Activated gamma-delta T cell (primary cell): ENCODE measurements at places on chromosomes 2 and 18.

GRCh38 chr2:98489971-98490962 lies 45.6 kb downstream of the INPP4A start:
- no peak for DNase-seq

GRCh38 chr18:79819064-79819967 lies 21.6 kb downstream of the KCNG2 start:
- no peak for DNase-seq

DNA sequence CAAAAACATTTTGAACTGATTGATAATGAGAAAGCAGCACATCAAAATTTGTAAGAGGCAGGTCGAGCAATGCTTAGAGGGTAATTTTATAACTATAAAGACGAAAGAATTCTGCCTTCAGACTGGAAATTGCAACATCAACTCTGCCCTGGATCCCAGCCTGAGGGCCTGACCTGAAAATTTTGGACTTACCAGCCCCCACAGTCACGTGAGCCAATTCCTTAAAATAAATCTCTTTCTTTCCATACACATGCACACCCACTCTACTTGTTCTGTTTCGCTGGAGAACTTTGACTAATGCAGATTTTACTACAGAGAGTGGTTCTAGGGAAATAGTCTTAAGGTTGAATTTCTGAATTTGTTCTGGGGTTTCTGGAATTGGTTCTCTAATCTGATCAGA lies 14.6 kb upstream of the ACOXL start:
- DNase-seq = no peak

- DNase-seq = no peak
Measured at GRCh38 chr18:9826685-9827084, 59.1 kb upstream of the TXNDC2 start.

DNA sequence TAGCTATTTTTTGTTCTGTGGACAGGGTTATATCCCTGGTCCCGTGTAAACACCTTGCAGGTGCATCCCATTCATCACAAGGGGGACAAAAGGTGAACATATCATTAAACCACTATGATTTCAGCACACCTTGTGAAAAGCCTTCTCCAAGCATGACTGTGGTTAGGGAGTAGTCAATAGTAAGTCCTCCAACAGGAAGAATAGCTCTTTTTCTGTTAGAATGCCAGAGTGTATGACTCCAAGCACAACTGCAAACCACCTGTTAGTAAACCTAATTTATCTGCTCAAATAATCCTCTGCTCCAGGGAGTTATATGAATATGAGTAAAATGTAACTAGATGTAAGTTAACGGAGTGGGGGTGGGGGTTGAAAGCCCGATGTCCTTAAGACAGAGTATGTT lies 240.5 kb downstream of the AGPS start:
- DNase-seq = no peak

GRCh38 chr2:152089238-152089637 lies 9.6 kb downstream of the CACNB4 start:
- no peak for DNase-seq

- DNase-seq = no peak
Measured at GRCh38 chr2:126359494-126359893, 296.5 kb upstream of the GYPC start.

DNA sequence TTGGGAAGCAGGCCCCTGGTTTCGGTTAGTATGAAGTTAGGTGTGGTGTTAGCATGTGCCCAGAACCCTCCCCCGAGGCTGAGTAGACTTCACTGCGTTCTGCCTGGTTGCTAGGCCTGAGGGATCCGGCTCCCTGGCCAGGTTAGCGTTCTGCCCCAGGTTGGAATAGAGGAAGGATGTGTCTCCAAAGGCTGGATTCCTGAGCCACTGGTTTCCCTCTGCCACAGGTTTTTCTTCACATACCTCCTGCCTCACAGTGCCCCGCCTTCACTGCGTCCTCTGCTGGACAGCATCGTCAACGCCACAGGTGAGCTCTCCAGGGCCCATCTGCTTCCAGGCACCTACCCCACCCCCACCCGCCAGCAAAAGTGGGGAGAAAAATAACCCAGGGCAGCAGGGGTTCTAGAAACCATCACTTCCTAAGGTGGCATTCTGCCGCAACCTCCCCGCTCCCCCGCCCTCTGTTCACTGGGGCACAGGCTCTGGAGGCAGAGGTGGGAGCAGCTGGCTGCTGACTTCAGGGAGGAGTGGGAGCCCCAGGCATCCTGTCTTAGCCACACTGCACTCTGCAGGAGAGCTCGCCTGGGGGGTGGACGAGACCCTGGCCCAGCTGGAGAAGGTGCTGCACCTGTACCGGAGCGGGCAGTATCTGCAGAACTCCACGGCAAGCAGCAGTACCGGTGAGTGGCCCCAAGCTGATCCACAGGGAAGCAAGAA lies 7.1 kb downstream of the PKDCC start:
- no peak for DNase-seq

GRCh38 chr2:226123300-226123699 lies 676.3 kb downstream of the IRS1 start:
- no peak for DNase-seq

GRCh38 chr2:45826884-45827635 lies 175.6 kb downstream of the PRKCE start:
- DNase-seq = no peak

DNA sequence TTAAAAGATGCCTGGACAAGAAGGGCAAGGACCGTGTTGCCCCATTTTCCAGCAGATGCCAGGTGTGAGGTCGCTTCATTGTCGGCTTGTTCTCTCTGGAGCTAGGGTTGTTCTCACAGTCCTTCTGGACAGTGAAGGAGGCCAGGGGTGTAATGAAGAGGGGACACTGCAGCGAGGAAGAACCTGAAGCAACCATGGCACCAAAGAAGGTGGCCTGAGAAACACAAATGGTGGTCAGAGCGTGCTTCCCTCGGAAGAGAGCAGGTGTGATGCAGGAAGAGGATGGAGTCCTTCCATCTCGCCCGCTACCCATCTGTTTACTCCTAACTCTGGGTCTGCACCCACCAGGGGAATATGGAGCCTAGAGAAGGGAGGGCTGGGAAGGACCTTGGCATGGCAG lies 50.3 kb upstream of the TWIST2 start:
- no peak for DNase-seq

GRCh38 chr2:1758171-1758570 lies 13.9 kb upstream of the PXDN start:
- no peak for DNase-seq

GRCh38 chr18:76188097-76188496 lies 306.9 kb downstream of the ZNF516 start:
- DNase-seq = no peak

DNA sequence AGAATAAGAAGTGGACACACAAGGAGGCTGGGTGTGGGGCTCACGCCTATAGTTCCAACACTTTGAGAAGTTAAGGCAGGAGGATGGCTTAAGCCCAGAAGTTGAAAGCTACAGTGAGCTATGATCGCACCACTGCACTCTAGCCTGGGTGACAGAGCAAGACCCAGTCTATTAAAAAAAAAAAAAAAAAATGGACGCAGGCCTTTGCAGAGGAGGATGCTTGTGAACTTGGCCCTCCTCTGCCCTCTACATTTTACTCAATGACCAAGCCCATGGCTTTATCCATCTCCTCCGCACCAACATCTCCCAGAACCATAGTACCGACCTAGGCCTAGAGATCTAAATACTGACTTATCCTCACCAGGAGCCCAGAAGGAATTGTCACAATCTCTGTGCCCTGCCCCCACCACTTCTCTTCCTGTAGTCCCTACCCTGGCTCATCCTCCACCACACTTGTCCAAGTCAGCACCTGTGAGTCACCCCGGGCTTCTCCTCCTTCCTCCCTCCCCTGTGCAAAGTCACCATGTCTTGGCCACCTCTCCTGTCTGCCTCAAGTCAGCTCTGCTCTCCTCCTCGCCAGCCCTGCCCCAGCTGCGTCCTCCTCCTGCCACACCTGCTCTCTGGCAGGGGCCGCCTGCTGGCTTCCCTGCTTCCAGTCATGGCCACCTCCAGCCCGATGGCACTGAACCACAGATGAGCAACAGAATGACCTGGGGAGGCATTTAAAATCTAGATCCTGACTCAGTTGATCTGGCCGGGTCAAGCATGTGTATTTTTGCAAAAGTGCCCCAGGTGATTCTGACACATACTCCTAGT lies 35.8 kb upstream of the ASPRV1 start:
- no peak for DNase-seq

DNA sequence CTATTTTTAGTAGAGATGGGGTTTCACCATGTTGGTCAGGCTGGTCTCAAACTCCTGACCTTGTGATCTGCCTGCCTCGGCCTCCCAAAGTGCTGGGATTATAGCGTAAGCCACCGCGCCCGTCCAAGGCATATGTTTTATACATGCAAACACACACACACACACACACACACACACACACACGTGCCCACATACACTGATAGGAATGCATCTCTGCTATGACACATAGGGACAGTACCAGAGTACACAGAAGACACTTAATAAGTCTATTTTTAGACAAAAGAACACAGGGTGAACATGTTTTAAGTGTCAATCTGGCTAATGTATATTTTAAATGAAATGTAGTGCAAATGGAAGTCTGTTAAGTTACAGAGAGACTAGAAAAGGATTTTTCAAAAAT lies 10.7 kb upstream of the RNF103 start:
- no peak for DNase-seq

DNA sequence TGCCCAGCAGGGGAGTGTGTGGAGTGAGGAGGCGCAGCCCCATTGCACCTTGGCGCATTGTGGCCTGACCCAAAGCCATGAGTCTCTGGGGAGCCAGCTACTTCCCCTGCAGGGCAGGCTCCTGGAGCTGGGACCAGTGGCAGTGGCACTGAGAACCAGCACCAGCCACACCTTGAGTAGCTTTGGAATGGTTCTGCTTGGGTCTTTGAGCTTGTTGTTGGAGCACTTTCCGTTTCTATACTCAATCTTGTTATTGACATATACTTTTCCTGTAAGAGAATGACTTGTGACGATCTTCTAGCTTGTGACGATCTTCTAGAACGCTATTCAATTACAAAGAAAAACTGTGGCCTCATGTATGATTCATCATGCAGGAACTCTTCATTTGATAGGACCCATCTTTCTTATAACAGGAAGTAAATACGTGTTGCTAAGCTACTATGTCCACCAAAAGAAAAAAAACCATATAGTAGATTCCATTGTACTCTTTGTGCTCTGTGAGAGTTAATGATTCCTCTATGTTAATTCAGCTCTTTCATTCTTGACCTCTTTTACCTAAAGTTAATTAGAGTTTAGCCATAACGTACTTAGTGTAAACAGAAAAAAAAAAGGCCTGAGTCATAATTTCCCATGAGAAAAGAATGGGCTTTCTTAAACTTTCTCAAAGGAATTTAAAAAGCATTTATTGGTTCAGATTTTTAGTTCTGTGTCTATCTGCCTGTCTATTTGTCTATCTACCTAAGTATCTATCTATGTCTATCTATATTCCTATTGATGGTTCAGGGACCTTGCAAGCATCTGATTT lies 113.1 kb downstream of the GATA6 start:
- peak; percentile 37 for DNase-seq

- no peak for DNase-seq
Measured at GRCh38 chr2:8244639-8245038, 437.2 kb upstream of the ID2 start.

- no peak for DNase-seq
Measured at GRCh38 chr2:62450716-62451191, 55.2 kb downstream of the TMEM17 start.

GRCh38 chr2:16194931-16195680 lies 254.8 kb downstream of the MYCN start:
- DNase-seq = no peak

GRCh38 chr18:75116809-75117208 lies 92.1 kb downstream of the PTGR3 start:
- DNase-seq = no peak

GRCh38 chr18:54845787-54846186 lies 17.5 kb downstream of the RAB27B start:
- DNase-seq = no peak

DNA sequence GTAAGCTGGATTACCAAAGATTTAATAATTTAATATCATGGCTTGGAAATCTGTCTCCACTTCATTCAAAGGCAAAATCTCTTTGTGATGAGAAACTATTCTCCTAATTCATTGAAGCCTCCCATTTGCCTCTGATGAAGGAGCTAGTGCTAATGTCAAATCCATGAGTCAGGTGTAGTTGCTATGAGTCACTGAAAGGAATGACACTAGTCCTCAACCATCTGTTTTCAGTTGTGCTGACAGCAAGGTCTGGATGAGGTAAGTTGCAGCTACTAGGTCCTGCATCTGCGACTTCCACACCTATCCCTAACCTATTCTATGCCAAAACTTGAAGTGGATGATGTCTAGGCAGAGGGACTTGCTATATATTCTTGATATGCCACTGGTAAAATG lies 324.0 kb upstream of the UBE2E3 start:
- no peak for DNase-seq

GRCh38 chr2:99692785-99693184 lies 203.0 kb upstream of the REV1 start:
- no peak for DNase-seq

- no peak for DNase-seq
Measured at GRCh38 chr2:205427112-205427511, 255.2 kb upstream of the NRP2 start.

DNA sequence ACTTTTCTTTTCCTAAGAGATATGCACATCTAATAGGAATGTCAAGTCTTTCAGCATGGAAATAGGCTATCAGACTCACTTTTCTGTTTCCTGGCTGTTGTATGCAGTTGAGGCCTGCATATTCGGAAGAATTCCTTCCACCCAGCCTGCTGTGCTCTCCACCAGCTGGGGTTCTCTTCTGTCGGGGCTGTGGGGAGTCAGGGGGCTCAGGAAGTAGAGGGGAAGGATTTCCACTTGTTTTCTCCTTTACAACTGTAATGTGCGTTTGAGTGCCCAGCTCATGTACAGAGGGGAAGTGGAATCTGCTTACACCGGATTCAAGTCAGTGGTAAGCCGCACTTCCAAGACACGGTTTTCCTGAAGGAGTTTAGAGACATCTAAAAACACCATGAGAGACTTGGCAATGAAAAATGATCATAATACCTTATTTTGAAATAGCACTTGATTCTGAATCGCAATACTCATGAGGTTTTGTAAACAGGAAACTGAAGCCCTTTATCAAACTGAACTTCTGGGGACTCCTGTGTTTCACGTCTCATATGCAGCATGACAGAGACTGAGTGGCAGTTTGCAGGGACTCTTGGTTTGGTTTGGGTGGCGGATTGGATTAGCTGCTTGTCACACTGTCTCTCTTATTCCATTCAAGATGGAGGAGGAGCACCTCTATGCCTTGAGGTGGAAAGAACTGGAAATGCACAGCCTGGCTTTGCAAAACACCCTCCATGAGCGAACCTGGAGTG lies 90.4 kb downstream of the MTCL1 start:
- DNase-seq = no peak

DNA sequence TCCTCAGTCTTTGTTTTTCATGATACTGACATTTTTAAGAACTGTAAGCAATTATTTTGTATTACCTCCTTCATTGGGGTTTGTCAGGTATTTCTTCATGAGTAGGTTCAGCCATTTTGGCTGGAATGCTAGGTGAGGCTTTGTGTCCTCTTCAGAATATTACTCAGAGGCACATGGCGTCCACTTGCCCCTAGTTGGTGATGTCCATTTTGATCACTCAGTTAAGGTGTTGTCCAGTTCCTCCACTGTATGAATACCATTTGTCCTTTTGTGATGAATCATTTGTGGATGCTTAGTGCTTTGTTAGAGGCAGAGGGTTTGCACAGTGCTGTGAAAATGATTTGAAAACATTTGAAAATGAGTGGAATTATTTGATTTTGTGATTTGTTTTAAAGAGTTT lies 4.7 kb downstream of the IL1RL2 start:
- DNase-seq = no peak
